Tongue (tissue), 3 donors: ENCODE measurements at places on chromosomes 3 and 15. TPM values are rescaled to one million over a fixed set of nuclear protein-coding genes. Genes with fewer than 3 reads are reported as not detected.

- DNase-seq, result no peak
Measured at GRCh38 chr15:73870700-73871408, 2.5 kb upstream of the TBC1D21 start.

DNA sequence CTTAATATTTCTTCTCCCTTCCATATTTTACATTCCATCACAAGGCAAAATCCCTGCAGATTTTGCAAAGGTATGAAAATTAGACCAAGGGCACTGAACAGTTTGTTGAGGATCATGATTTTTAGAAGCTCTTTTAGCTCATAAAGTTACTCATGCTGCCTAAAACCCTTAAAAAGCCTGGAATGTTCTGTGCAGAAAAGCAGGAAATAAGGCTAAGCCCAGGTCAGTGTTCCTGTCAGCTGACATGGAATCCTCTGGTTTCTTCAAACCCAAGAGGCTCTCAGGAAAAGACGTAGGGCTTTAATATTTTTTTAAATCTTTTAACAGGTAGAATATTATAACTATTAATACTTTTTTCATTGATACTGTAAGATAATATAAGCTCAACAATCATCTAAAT, 8.2 kb downstream of the CBLB start:
- DNase-seq, result no peak

DNA sequence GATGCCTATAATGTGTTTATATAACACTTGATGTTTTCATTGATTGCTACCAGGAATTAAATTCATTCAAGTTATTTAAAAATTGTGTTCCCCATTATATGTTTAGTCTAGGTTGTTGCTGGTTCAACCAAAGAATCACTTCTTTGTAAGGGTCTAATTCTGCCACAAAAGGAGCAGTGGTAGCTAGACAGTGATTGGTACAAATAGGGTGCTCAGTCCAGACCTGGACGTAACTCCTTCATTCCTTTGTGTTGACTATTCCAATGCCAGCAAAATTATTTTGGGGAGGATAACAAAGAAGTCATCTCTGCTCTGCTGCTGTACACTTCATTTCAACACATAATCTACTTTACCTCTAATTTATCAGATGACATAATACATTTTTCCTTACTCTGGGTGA, 1.2 kb downstream of the CHMP2B start:
- DNase-seq, result no peak

- peak; percentile 20 for DNase-seq
Measured at GRCh38 chr3:50487181-50487580, 16.3 kb downstream of the CACNA2D2 start.

The CHRM5 gene
- total RNA-seq, result not detected
